Activated naive CD4-positive, alpha-beta T cell treated with anti-CD3 and anti-CD28 coated beads, Interleukin-2, amount 50 U/mL, for 72 hours (primary cell): ENCODE measurements at places on chromosomes 2 and 18.

- no peak for DNase-seq
Observed at GRCh38 chr18:32548688-32549087, 78.0 kb upstream of the GAREM1 start.

DNA sequence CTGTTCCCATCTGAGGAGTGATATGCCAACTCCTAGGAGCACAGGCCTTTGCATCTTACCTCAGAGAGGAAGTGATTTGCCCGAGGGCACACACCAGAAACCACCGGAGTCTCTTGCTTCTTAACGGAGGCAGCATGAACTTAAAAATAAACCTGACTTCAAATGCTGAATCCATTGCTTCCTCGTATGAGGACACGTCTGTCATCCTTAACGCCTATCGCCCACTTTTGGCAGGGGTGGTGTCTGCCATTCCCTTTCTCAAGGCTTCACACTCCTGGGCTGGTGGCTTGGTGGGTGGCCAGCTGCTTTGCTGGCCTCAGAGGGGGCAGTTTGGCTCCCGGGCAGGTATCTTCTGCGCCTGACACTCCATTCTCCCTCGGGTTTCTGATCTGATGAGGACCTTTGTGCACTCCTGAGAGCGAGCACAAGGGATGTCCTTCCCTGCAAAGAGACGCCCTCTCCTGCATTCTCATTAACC is 1.1 kb upstream of the PREB start:
- DNase-seq = no peak

DNA sequence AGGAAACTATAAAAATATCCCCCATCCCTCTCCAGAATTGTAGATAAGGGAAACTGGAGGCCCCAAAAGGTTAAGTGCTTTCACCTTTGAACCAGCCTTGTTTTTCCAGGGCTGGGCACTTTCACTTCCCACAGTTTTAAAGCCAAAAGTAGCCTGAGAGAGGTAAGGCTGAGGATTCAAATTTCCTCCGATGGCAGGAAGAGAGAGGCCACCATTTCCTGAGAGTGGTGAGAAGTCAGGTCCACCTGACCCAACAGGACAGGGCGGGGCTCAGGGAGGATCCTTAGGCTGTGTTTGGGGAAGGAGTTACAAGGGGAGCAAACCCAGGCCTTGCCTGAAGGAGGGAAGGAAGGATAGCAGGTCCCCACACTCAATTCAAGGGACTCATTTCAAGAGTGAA is 4.7 kb upstream of the TEX261 start:
- peak; percentile 52 for DNase-seq

- no peak for DNase-seq
Observed at GRCh38 chr2:63051042-63051794, 588 bp downstream of the OTX1 start.

DNA sequence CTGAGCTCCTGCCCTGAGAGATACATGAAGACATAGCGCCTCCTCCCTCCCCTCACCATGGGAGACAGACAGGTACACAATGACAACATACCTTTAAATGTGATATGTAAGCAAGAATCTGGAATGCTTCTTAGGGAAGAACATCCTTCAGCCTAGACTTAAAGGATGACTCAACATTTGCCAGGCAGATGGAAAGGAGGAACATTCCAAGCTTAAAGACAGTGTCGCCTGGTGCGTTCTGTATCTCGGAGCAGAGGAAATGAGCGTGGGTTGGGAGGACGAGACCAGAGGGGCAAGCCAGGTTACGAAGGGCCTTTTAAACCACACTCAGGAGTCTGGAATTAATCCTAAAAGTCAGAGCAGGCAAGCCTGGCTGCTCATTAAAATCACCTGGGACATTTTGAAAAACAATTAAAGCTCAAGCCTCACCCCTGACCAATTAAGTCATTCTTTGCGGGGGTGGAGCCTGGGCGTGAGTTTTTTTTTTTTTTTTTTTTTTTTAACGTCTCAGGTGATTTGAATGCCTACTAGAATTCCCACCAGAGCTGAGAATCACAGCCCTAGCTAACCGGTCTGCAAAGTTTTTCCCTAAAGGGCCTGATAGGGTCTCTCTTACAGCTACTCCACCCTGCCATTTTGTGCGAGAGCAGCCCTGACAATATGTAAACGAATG is 131.2 kb upstream of the SEC11C start:
- DNase-seq = no peak

GRCh38 chr2:68767031-68767961 is 32.7 kb downstream of the ARHGAP25 start:
- DNase-seq = no peak

- DNase-seq = no peak
Observed at GRCh38 chr18:1244397-1245122, 339.9 kb downstream of the ADCYAP1 start.

DNA sequence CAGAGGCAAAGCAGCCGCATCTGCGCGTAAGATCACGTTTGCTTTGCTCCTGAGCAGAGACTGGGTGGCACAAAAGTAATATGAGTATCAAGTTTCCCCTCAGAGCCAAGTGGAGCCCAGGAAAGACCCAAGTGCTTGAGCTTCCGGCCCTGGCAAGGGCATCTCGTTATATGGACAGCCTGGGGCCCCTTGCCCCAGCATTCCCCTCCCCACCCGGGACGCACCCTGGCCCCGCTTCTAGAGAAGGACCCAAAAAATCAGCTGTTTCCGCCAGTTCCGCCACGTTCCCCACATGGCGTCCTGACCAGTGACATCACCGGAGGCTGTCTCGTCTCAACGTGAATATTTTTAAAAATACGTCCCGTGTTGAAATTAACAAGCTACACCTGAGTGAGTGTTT is 135.1 kb downstream of the NFATC1 start:
- no peak for DNase-seq

GRCh38 chr2:37748541-37748940 is 77.1 kb upstream of the CDC42EP3 start:
- DNase-seq = no peak

GRCh38 chr18:48472610-48473009 is 63.4 kb upstream of the ZBTB7C start:
- no peak for DNase-seq

GRCh38 chr18:48908916-48909315 is 41.8 kb downstream of the SMAD7 start:
- DNase-seq = no peak

GRCh38 chr2:198571393-198571792 is 767.0 kb downstream of the PLCL1 start:
- DNase-seq = no peak

GRCh38 chr2:191020742-191021381 is 6.9 kb upstream of the STAT1 start:
- DNase-seq = peak; percentile 71

DNA sequence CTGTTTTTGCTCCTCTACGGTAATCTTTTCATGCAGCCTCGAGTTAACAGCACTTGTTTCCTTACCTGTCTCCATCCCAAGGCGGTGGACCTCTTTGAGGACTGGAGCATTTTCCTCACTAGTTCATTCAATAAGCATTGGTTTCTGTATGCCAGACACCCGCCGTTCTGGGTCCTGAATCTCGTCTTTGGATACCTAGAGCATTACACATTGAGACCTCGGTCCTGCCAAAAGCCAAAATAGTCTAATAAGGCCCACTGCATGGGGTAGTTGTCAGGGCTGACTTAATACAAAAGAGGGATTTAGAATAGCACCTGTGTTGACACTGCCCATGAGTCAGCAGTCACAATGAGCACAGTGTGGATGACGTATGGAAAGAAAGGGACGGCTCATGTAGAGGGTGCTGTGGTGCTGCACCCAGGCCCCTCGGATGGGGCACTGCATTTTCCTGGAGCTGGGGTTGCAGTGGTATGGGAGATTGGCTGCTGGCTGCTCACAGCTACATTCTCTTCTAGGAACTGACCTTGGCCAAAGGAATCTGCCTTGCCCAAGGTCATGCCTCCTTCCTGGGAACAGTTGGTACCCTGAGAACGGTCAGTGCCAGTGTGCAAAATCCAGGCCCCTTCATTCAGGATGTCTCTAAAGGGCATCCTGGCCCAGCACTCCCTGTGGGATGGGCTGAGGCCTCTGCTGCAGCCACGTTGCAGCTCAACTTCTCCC is 126.9 kb upstream of the NCK2 start:
- DNase-seq = no peak

DNA sequence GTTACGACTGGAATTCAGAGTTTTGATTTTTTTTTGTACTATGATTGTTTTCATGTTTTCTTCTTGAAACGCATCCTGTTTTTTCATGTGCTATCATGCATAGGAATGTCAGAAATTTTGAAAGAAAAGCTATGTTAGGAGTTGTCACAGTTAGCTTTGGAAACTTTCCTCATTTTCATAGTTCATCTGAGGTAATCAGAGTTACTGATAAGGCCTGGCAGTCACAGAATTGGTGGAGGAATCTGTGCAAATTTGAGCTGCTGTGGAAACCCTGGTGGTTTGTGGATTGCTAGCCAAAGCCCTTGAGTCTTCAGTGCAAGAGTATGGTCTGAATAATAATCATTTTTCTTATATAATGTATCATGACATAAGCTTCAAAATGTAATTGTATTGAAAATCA is 401.0 kb downstream of the CNTNAP5 start:
- no peak for DNase-seq

- no peak for DNase-seq
Observed at GRCh38 chr2:26616706-26617587, 24.2 kb downstream of the CIB4 start.

GRCh38 chr18:3426074-3426473 is 23.9 kb upstream of the TGIF1 start:
- DNase-seq = no peak

DNA sequence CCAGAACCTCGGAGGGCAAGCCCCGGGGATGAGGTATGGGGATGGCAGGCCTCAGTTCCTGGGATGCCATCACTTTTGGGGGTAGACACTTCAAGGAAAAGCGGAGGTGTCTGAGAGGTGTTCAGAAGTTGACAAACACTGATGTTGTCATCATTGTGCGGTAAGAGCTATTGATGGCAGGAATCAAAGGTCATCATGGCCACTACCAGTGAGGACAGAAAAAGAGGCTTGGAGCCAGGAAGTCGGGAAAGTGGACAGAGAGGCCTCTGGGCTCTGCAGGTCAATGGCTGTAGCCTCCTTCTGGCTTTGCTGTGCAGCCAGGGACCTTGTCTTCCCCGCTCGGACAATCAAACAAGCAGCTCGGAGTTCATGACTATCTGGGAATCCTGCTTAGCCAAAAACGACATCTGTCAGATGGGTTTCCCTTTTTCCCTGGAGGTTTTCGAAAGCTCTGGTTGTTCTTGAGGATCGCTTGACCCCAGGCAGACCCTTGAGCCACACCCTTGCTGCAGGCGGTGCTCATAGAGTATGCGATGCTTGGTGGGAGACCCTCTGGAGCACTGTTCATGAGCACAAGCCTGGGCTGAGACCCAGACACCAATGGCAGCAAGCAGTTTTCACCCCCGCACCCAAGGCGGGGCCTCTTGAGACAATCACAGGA is 19.4 kb downstream of the ACKR3 start:
- DNase-seq = no peak

DNA sequence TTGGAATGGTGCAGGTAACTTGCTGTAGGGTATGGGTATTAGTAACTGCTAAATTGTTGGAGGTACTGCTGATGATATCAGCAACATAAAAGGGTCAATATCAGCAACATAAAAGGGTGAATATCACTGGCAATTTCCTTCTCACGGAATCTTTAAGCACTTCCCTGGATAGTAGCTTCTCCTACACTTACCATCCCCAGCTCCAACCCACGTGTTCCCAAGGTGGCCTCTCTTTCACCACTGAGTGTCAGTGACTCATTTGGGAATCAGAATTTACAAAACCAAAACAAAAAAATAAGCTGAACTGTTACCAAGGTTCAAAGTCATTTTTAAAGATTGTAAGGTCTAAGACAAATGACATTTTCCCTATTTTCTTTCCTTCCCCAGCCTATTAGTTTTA is 70.8 kb downstream of the LRP2 start:
- no peak for DNase-seq
